Fibroblast of lung (primary cell): ENCODE measurements at places on chromosomes 1 and 21.

DNA sequence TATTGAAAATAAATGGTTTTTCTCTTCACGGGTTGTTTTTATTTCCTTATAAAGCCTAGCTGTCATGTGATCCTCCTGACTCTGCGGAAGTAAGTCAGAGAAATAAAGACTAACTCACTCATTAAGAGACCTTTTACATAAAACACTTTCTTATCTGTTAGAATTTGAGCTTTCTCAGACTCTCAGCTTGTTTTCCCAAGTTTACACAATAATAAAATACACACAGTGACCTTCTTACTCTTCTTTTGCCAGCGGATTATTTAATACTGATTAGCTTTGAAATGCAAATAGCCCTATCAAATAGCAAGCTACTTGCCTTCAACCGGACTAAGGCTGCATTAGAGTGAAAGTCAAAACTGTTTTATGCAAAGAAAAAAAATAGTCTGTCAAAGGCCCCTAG, 45.5 kb upstream of the CXADR start:
- peaks cover 2% of the 10 kb centered on the region for H3K4me1 ChIP-seq
- H3K36me3 ChIP-seq: no peaks in the 10 kb centered on the region
- H3K4me3 ChIP-seq: no peak overlapping the region
- no peaks in the 10 kb centered on the region for H3K27me3 ChIP-seq

DNA sequence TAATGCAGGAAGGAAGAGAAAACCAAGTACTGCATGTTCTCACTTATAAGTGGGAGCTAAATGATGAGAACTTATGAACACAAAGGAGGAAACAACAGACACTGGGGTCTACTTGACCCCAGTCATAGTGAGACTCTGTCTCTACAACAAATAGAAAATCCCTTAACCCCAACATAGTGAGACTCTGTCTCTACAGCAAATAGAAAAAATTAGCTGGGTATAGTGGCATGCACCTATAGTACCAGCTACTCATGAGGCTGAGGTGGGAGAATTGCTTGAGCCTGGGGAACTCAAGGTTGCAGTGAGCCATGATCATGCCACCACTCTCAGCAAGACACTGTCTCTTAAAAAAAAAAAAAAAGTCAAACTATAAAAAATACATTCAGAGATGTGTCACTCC, 42.7 kb downstream of the GIPC2 start:
- H3K27ac ChIP-seq: no peak overlapping the region
- H3K4me3 ChIP-seq: no peak overlapping the region
- H3K36me3 ChIP-seq: no peaks in the 10 kb centered on the region
- H3K4me1 ChIP-seq: peaks cover 2% of the 10 kb centered on the region
- no peaks in the 10 kb centered on the region for H3K27me3 ChIP-seq

DNA sequence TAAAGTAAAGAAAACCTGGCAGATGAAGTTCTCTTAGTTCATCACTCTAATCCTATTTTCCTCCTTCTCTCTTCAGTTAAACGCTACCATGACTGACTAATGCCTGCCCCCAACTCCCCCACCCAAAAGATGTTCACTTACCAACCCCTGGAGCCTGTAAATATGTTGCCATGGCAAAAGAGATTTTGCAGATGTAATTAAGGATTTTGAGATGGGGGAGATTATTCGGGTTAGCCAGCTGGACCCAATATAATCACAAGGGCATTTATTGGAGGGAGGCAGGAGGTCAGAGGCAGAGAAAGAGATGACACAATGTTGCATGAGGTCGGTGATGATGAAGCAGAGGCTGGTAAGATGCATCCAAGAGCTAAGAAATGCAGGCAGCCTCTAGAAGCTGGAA, 69.3 kb upstream of the PPP2R5A start:
- no peaks in the 10 kb centered on the region for H3K36me3 ChIP-seq
- no peak overlapping the region for H3K4me3 ChIP-seq
- no peaks in the 10 kb centered on the region for H3K4me1 ChIP-seq
- DNase-seq: no peak
- H3K27ac ChIP-seq: no peak overlapping the region

DNA sequence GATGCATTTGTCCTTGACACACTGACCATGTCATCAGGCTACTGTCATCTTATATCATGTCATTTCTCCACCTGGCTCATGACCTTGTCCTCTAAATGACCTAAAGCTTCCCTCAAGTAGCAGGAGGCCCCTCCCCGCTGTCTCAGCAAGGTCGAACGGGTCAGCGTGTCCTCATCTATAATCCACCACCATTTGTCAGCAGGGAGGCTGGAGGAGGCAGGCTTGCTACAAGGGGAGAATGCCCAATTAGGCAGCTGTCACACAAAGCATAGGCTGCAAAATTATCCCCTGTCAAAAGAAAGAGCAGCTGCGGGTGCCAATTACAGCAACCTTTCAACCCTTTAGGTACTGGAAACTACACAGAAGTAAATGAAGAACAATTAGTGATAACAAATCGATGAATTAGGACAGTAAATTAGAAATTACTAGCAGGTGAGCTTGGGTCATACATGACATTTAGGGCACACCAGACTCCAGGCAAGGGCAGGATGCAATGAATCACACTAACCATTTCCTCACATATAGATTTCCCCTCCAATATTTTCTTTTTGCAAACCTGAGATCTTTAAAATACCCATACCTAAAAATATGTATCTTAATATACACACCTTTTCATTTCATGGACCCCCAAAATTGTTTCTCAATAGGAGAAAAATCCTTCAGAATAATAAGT, 61.2 kb downstream of the NRIP1 start:
- no peak overlapping the region for H3K4me3 ChIP-seq
- H3K36me3 ChIP-seq: no peaks in the 10 kb centered on the region
- DNase-seq: no peak
- peaks cover 10% of the 10 kb centered on the region for H3K4me1 ChIP-seq
- no peak overlapping the region for H3K27ac ChIP-seq

GRCh38 chr1:36696261-36696940, 213.7 kb upstream of the CSF3R start:
- H3K4me3 ChIP-seq: no peak overlapping the region
- H3K36me3 ChIP-seq: no peaks in the 10 kb centered on the region
- no peaks in the 10 kb centered on the region for H3K27me3 ChIP-seq
